ENCODE measurements at places on chromosomes 2 and 18.
A peak's percentile ranks its signal among the peaks of the same experiment; 100 is the strongest.

DNA sequence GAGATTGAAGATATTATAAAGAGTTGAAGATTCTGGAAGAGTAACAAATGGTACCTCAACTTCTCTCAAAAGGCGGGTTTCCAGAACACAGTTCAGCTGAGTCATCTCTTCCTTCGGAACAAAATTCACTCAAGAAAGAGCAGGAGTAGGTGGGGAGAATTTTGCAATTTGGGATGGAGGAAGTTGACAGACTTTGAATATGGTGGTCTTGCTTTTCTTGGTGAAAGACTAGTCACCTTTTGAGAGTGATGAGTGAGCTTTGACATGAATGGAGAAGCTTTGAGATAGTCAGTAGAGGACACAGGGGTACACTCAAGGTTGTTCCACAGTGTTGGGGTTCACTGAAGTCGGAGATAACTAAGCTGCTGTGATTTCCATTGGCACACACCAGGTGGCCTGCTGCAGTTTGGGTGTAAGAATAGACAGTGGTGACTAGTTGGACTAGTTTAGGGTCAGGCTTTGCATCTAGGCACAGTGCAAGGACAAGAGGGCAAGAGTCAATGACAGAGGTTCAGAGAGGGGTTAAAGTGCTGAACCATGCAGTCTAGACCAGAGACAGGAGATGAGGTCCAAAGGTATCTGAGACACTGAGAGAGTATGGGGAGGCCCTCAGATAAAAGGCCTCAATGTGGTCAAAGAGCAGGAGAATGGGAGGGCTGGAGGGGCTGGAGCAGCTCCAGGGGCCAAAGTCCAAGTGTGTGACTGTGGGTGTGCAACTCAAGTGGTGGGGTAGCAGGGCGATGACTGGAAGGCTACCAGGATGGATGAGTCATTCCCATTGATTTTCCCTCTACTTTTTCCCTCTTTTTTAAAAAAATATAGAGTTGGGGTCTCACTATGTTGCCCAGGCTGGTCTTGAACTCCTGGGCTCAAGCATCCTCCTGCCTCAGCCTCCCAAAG is 7.7 kb downstream of the CCL20 start:
- DNase-seq, result no peak

DNA sequence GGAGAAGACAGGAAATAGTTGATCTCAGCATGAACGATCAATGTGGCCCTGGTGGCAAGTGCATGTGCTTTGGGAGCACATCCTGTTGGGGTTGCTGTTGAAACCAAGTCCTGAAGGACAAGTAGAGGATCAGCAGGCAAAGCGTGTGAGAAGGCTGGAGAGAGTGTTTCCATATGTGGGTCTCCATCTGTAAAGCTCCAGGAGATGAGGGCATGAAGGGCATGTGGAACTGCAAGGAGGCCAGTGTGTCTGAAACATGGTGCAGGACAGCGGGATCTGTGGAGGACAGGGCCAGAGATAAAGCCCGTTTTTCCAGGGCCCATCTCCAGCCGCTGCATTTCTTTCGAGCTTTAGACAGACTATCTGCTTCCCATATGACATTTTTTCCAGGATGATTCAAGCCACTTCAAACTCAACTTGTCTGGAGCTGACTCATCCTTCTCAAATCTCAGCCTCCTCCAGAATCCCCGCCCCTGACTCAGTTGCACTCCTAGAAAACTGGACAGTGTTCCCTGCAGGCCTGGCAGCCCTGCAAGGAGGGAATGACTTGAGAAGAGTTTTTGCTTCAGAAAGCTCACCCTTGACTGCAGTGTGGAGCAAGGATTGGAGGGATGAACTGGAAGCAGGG is 226.1 kb downstream of the VAPA start:
- DNase-seq, result no peak

- DNase-seq, result no peak
These were observed 240.0 kb upstream of the NT5C1B start for GRCh38 chr2:18829251-18829902.

- no peak for DNase-seq
These were observed 22.7 kb downstream of the NOSTRIN start for GRCh38 chr2:168825126-168825525.

GRCh38 chr2:30218814-30219213 is 12.5 kb upstream of the LBH start:
- no peak for DNase-seq

DNA sequence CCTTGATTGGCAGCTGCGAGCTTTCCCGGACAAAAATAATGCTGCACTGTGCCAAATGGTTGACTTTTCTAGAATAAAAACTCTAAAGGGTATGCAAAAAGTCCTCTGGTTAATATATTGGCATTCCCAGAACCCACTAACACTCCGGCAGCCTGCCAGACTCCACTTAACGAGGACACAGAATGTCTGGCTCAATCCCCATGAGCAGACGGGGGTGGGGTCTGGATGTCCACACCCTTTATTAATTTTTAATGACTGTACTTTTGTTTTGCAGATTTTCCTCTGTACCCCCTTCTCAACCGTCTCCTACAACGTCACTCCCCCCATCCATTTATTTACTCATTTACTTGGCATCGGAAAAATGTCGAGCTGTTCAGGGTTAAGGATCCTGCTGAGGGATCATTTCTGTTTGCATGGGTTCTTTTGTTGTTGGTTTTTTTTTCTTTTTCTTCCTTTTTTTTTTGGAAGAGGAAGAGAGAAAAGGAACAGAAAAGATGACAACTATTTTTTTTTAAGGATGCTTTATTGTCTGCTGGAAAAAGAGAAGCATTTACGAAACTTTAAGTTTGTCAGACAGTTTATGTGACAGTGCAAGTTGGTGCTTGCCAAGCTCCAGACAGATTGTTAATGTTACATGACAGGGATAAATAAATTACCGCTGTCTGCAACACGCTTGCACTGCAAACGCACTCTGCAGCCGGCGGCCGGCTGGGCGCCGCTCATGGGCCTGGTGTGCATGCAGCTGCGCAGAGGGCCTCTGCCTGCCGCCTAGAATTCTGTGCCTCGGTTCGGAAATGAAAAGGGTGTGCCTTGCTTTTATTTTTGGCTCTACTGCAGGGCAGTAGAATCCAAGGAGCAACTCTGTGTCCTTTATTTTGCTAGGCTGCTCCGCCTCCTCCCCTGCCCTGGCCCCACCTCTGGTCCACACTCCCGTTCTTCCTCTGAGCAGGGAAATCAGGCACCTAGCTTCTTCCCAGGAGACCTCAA is 3.6 kb downstream of the LDLRAD4 start:
- DNase-seq, result peak; percentile 18

- no peak for DNase-seq
These were observed 264.5 kb downstream of the EIPR1 start for GRCh38 chr2:3113122-3113521.

- DNase-seq, result no peak
These were observed 143.6 kb upstream of the HAAO start for GRCh38 chr2:42935692-42936671.

- DNase-seq, result no peak
These were observed 101.3 kb upstream of the ARHGAP28 start for GRCh38 chr18:6628187-6628586.

GRCh38 chr2:898319-898718 is 52.3 kb upstream of the SNTG2 start:
- DNase-seq, result no peak

- DNase-seq, result no peak
These were observed 1599.7 kb upstream of the ZEB2 start for GRCh38 chr2:146119586-146119985.

All from NCI-H187 (cell line).